NCI-H1436 (cell line): ENCODE measurements at places on chromosomes 13 and 19.
A peak's percentile ranks its signal among the peaks of the same experiment; 100 is the strongest.

- DNase-seq, result no peak
These were observed 6.5 kb upstream of the CIRBP start for GRCh38 chr19:1262623-1263123.

GRCh38 chr19:46356149-46357055, 9.5 kb downstream of the PPP5C start:
- no peak for DNase-seq

- DNase-seq, result no peak
These were observed 61.5 kb downstream of the IER2 start for GRCh38 chr19:13211426-13212308.

DNA sequence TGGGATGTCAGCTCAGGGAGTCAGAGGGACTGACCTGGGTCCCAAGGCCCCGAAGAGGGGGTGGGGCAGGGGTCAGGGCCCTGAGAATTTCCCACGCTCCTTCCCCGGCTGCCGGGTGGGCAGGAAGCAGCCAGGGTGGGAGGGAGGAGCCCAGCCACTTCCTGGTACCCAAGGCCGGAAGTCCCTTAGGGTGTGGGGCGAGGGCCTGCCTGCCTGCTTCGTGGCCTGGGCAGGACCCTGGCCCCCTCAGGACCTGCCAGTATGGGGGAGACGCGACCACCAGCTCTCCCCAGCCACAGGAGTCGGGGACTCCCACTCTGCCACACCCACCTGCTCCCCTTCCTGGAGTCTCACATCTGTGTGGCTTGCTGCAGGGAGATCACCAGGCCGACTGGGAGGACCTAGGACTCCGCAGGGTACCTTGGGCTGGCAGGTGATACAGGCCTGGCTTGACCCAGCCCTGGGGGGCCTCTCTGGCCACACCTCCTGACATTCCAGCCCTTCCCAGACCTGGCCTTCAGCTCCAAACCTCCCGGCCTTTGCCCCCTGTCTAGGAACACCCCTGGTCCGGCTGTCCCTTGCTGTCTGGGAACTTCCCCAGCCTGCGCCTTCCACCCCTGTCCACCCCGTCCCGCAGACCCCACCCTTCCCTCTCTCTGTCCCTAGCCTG, 9.8 kb upstream of the CIRBP start:
- no peak for DNase-seq

DNA sequence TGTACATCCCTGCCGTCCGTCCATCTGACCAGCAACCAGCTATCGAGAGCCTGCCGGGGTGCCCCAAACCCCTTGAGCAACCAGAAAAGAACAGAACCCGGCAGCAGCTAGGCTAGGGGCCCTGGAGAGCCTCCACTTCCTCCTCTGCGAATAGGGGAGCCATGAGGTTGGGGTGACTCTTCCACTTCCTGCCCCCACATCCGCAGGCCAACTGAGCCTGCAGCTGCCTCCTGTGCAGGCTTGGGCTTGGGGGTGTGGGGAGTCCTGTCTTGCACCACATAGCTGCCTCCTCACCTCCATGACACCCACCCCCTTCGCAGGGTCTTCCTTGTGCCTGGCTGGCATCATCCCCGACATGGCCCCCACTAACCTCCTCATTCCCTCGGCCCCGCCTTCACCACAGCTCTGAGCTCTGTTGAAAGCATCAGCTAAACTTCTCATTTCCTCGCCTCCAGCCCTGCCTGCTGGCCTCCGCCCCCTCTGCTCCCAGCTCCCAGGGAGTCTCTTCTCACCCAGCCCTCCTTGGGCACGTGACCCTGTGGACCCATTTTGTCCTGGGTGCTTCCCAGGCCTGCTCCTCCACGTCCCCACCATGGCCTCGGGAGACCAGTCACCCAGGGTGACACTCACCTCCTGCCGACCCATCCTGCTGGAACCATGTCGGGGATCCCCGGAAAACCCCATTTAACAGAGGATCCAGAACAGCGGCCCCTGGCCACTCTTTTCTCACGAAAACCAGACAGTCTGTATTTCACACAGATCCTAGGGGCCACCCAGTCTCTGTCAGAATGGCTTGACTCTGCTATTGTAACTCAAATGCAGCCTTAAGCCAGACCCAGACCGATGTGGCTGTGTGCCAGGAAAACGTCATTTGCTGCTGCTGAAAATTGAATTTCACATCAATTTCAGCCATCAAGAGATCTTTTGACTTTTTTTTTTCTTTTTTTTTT, 50.4 kb downstream of the MYO9B start:
- no peak for DNase-seq

- DNase-seq, result no peak
These were observed at the start of gene STAP2 for GRCh38 chr19:4338441-4339355. STAP2 (minus strand) TSS chr19:4338827; CDS start chr19:4338753, 74 bp downstream.

- DNase-seq, result no peak
These were observed 13.7 kb downstream of the CELF5 start for GRCh38 chr19:3238066-3238561.

GRCh38 chr19:46147791-46148288, at the start of gene IGFL2:
IGFL2 (plus strand) TSS chr19:46148238; CDS start chr19:46148279, 41 bp downstream.
- no peak for DNase-seq

GRCh38 chr13:74575729-74576125, 441.5 kb upstream of the KLF12 start:
- DNase-seq, result peak; percentile 16

- no peak for DNase-seq
These were observed 31.7 kb downstream of the INSR start for GRCh38 chr19:7262470-7262869.

GRCh38 chr19:18239303-18239702, 13.1 kb upstream of the PDE4C start:
- no peak for DNase-seq

DNA sequence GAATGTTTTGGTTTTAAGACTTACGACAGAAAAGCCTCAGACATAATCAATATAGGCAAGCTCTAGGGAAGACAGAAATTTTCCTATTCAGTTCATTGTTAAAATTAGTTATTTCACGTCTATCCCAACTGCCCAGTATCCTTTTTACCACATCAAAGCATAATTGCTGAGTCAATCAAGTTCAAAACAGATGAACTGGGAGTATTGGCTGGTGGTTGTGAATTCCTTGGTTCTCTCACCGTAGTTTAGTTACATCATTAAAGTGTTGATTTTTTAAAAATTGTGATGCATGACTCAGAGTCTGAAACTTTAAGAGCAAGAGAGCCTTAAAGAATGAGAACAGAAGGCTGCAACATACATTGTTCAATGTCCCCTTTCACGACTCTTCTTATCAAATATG, 143.3 kb upstream of the FREM2 start:
- DNase-seq, result no peak

DNA sequence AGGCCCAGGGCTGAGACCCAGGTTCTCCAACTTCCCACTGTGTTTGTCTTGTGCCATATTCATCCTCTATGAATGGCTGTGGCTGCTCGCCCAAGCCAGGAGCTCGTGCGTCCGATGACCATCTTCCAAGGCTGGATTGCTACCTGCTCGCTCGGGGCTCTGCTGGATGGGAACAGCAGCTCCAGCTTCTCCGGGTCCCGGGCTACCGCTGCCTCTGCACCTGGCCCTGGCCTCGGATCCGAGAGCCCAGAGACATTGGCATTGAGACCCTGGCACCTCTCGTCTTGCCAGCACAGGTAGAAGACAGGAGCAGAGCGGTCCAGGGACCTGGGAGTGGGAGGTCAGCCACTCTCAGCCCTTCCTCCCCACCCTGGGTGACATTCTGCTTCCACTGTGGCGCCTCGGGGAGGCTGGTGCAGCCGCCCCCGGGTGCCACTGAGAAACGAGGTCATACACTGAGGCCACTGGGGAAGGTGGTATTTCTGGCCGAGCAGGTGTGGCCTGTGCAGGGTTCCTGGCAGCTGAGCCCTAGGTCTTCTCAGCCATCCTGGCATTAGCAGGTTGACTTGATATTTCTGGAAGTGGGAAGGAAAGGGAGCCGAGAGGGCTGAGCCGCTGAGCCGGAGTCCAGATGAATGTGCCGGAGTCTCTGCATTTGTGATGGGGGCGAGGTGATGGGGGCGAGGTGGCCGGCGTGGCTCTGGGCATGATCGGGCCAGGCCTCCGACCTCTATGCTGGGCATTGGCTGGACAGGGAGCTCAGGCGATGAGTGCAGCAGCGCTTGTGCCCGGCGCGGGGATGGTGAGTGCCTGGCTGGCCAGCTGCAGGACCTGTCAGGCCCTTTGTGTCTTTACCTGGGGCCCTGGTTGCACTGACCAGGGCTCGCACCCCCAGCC, 18.6 kb downstream of the NDUFB7 start:
- DNase-seq, result no peak

DNA sequence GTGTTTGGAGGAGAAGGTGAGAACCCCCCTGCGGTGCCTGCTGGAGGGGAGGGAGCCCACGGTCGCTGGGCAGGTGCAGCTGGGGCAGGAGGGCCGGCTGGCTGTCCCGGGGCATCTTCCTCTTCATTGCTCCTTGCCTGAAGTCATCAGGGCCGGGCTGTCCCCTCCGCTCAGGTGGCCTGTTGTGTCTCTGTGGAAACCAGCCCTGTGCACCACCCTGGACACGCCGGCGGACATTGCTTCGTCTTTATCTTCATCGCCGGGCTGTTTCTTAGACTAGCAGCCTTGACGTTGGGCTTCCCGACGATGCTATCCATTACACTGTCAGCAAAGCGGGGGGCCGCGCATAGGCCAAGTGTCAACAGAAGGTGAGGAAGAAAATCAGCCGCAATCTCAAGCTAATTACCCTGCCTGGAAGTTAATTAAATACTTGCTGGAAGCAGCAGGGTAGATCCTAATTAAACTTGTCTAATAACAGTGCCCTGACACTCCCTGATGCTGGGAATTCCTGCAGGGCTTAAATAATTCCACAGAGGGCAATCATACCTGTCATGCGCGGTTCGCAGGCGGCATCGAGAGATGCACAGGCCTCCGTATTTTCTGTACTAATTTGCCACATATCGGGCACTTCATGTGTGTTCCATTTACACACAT, 111.4 kb upstream of the SOX1 start:
- no peak for DNase-seq

- no peak for DNase-seq
These were observed 2.8 kb upstream of the KCNN1 start for GRCh38 chr19:17963936-17964691.

DNA sequence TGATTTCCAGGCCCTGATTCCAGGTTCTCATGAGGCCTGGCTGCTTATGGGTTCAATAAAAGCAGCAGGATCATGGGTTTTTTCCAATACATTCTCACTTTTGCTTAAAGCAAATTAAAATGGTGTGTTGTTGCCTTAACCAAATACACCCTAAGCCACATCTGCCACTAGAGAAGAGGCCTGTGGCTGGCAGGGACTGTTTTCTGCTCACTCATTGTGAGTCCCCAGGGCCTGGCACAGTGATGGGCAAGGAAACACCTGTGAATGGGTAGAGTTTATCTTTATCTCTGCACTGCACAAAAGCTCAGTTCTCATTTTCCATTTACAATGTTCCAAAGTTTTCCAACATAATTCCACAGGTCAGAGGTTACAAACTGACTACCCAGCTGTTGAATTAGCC, 726.0 kb downstream of the UQCRFS1 start:
- no peak for DNase-seq

DNA sequence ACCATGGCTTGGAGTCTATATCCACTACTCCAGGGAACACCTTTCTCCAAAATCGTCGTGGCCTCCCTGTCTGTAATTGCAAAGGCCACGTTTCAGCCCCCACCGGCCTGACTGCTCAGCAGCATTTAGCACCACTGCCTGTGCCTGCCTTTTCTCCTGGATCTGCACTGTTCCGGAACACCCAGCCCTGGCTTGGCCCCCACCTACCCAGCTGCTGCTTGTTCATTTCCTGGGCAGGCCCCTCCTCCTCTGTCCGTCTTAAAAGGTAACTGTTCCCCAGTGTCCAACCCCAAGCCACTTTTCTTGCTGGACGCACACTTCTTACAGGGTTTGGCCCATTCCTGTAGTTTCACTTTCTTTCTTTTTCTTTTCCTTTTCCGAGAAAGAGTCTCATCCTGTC, 8.5 kb upstream of the SYT5 start:
- no peak for DNase-seq

DNA sequence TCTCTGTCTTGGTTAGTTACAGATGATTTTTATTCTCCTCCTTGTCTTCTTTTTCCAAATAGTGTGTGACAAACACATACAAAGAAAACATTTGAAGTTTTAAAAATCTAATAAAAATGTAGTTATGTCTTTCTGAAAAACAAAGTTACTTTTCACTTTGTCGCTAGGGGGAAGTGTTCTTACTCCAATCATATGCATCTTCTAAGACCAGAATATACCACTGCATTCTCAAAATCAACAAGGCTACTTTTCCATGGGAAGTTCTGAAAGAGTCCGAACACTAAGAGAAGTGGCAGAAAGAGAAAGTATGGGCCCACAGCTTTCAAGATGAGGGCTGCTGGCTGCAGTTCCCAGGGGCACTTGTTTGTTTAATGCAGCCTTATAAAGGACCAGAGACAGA, 208.9 kb downstream of the DCT start:
- DNase-seq, result no peak

DNA sequence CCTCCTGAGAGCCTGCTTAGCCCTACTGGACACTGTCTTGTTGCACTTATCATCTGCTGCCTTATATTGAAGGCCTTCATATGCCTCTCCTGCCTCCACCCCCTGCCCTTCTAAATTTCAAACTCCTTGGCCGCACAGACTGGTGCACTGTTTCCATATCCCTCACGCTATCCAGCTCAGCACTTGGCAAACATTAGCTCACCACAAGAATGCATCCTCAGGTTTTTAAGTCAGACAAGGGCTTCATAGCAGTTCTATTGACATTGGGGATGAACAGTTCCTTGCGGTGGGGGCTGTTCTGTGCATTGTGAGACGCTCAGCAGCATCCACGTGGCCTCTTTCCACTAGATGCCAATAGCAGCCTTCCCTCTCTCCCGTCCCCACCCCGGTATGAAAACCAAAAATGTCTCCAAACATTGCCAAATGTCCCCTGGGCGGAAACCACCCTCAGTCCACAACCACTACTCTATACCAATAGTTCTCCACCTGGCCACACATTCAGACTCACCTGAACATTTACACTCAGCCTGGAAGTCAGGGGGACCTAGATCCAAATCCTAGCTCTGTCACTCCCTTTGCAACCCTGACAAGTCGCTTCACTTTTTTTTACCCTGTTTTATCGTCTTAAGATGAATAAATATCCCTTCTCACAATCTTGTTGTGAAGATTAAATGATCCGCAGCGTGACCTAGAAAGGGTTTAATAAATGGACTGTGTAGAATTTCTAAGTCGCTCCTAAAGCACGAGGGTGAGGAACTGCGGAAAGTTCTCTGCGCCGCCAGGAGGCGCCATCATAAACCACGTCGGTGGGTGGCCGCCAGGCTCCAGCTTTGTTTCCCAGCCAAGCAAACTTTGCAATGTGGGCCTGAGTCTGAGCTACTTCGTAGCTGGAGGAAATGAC, 3.6 kb upstream of the CEACAM3 start:
- DNase-seq, result no peak
